Suppressor macrophage (primary cell): ENCODE measurements at places on chromosomes 5 and 9.
A peak's percentile ranks its signal among the peaks of the same experiment; 100 is the strongest.

DNA sequence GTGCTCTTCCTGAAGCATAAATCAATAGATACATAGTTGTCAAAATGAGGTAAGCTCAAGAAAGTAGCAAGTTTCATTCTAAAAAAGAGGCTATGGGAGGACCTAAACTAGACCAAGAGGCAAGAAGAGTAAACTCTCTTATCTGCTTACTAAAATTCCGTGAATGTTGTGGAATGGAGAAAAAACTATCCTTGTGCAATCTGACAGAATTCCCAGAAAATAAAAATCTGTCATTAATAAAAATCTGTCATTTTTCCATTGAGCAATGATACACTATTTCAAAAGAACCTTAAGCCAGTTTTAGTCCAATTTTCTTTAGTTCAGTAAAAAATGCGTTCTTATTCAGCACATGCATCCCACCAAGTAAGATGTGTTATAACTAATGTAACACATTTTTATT is 15.9 kb upstream of the FANCC start:
- no peak for DNase-seq

- DNase-seq = no peak
Observed at GRCh38 chr9:134864821-134865190, 15.8 kb upstream of the FCN2 start.

GRCh38 chr5:180259260-180259611 is 32.6 kb downstream of the MAPK9 start:
- DNase-seq = no peak

DNA sequence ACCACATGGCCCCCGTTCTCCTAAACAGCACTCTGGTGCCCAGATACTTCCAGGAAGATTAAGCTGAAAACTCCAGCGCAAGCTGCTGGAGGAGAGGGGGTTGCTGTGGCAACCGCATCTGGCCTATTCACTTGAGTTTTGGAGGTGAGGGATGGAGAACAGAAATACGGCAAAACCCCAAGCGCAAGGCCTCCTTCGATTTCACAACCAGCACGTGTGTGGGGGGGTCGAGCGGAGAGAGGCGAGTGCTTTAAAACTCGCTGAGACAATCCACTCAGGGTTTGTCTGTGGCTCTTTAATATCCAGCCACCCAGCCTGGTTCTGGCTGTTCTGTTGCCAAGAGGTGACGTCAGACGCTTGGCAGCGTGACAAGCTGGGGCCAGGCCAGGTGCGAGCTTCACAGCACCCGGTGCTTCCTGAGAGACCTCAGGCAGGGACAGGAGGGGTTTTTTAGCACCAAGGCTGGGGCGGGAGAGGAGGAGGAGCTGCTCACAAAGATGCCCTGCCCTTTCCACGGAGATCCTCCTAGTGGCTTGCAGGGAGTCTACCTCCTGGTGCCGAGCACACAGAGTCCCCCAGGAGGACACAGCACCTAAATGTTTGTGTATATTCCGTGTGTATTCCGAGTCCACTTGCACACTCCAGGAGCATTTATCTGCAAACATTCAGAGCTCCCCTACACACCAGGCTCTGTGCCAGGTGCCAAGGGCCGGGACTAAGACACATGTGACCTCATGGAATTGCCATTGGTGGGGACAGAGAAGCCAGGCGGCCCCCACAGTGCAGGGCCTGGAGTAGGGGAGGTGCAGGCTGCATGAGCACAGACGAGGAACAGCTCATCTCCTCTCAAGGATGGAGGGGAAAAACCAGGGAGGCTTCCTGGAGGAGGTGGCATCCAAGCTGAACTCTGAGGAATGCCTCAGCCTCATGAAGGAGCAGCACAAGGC is 194.6 kb downstream of the OLFM1 start:
- DNase-seq = no peak

DNA sequence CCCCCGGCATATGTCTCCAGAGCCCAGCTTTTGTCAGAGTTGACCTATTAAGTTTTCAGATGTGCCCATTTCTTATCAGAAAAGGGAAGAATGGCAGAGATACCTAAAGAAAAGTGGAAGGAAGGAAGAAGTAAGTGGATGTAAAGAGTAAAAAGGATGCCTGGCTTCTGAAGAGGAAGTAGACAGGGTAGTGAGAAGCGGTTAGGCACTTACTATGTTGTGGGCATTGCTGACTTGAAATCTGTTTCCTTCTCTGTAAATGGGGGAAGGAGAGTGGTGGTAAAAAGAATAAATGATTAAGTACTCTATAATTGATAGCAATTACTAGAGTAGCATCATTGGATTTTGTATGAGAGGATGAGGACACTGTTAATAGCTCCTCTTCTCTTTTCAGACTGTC is 9.9 kb downstream of the ANP32B start:
- peak; percentile 56 for DNase-seq

DNA sequence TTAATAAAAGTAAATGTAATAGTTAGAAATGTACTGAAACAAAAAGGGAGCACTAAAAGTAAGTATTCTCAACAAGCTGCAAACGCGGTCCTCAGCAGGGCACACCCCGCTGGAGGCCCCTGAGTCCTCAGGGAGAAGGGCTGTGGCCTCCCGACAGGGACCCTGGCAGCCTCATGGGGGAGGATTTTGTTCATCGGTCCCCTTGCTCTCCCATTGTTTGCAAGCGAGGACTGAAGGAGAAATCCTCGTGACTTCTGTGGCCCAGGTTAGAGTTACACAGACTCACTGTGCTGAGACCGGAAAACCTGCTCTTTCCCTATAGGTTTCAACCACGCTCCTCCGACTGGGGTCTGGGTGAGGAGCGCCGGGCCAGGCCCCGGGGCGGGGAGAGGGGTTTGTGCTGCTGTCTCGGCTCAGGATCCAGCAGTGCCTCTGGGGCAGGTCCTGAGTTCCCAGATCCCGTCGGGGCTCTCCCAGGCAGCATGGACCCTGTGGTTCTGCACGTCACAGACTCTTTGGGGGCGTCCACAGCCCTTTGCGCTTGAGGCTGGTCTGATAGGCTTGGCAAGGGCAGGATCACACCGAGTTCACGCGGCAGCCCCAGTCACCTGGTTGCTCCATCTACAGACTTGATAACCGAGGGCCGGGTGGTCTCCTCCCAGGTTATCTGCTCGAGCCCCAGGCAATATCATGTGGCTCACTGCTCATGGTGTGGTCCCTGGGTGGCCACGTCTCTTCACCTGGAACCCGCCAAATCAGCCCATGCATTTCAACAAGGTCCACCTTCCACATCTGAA is 38.8 kb downstream of the MRPL36 start:
- no peak for DNase-seq

GRCh38 chr9:9942764-9943424 is 669.9 kb downstream of the PTPRD start:
- DNase-seq = peak; percentile 65

DNA sequence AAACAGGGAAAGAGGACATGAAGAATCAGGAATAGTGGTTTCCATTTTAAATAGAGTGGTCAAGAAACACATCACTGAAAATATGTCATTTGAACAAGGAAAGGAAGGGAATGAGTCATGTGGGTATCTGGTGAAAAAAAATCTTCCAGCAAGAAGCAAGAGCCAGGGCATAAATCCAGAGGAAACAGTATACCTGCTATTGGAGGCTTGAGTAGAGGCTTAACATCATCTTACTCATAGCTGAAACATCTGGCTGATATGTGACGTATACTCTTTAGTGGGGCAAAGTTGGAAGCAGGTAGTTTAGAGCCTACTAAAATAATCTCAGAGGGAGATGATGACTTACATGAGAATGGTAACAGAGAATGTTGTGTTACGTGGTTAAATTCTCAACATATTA is 517.2 kb downstream of the CAAP1 start:
- no peak for DNase-seq

- DNase-seq = no peak
Observed at GRCh38 chr5:112205846-112206245, 213.2 kb downstream of the EPB41L4A start.

DNA sequence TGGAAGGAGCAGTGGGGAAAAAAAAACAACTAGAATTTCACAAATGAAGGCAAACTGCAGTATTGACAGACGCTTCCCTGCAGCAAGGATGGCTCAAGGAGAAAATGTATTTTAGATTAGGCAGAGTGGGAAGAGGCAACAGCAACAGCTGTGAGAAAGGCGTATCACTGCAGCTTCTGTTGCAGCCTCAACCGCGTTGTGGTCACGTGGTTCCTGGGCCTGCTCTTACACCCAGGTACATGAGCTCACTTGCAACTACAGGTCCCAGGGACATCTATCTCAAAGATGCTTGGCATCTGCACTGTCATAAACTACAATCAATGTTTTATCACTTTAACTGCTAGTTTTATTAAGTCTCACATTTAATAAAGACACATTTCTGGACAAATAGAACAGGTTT is 36.0 kb upstream of the GOLM1 start:
- no peak for DNase-seq

DNA sequence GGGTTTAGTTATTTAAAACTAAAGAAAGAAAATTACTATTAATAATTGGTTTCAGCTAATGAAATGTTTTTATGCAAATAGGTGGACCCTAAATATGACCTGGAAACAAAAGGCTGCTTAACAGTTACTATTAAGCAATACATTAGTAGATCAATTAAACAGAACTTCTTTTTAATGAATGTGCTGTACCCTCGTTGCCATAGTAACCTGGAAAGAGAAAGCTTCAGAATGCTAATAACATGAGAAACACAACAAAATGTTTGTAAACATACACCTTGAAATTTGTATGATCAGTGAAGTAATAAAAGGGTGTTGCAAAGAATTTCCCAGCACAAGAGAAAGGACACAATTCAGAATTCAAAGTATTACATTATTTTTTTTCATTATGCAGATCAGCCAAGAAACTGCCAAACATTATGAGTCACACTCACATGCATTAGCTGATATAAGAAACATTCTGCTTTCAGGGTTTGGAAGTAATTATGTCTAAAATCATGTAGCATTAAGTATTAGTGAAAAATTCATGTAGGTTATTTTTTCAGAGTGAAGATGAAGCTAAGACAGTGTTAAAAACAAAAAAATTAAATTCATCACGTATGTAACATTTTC is 348.3 kb downstream of the ISL1 start:
- no peak for DNase-seq

DNA sequence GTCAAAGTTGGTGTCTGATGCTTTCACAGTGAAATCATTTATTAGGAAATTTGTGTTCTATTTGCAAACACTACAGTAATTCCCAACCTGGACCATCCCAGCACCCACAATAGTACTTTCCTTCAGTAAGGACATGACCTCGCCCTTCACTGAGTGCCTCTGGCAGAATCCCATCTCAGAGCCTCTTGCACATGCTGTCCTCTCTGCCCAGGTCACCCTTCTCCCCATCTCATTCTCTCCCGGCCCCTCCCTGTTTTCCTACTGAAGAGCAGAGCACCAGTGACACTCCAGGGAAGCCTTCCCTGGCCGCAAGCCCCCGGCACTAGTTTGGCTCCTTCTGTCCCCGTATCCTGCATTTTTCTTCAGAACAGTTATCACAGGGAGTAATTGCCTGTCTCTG is 220.4 kb downstream of the MAPKAP1 start:
- no peak for DNase-seq

DNA sequence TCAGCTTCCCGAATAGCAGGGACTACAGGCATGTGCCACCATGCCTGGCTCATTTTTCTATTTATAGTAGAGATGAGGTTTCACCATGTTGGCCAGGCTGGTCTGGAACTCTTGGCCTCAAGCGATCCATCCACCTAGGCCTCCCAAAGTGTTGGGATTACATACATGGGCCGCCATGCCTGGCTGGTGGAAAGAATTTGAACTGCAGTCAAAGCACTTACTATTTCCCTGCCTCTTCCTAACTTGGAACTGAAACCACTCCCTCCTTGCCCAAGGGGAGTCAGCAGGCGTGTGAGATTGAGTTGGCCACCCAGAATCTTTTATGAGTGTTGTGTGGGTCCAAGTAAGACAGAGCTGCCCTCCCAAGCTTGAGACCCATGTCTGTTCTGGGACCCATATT is 86.1 kb upstream of the PTPN3 start:
- no peak for DNase-seq

DNA sequence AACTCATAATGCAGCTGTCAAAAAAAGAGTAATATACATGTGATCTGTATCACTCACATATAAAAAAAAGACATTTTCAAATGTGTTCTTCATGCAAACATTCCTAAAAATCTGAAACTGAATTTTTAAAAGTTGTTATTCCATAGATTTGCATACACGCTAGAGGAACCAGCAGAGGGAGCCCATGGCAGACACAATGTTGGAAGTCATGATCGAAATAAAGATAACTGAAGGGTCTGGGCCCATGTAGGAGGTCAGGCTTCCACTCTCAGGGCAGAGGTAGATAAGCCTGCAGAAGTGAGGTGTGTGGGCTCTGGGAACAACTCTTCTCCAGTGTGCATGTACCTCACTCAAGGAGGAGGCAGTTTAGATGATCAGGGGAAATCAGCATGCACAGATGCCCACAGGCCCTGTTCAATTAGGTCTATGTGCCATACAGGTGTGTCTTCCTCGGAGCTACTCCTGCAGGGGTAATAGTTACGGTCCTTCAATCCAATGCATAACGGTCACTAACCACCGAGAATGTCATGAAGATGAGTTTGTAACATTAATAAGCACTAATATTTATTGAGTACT is 208.6 kb downstream of the EPB41L4A start:
- no peak for DNase-seq

DNA sequence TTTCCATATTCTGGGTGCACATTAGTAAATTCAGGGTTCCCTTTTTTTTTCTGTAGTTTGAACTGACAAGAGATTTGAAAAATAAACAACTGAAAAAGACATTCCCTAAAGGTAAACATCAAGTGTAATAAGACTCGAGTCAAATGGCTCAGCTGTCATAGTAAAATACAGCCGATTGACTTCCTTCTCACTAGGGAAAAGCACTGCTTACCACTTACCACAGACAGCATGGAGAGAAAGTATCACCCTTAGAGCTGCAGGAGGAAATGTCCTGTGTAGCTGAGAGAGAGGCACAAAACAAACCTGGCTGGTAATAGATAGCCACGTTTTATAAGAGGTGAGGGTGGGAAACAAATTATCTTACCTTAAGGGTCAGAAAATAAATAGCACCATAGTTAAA is 12.1 kb upstream of the DMAC1 start:
- DNase-seq = no peak

DNA sequence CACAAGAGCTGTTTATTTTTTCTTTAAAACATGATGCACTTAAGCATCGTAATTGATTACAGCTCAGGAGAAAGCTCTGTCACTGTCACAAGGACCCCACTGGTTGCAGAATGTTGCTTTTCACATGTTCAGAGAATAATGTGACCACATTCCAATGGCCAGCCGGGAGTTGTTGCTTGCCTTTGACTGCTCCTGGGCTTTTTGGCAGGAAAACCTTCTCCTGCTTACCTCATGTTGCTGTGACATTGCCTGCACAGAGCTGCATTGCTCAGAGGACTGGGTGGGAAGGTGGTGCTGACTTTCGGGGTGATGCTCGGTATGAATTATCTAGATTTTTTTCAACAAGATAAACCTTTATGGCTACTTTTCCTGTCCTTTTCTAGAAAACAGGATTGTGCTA is 88.2 kb downstream of the PALM2AKAP2 start:
- no peak for DNase-seq
